ENCODE measurements at places on chromosomes 1 and 21. TPM values are rescaled to one million over a fixed set of nuclear protein-coding genes. Genes with fewer than 3 reads are reported as not detected.

The FLAD1 gene
- 27.2 TPM for total RNA-seq

The CFAP107 gene
- total RNA-seq: not detected

The NBPF12 gene
- 6.2 TPM for total RNA-seq

DNA sequence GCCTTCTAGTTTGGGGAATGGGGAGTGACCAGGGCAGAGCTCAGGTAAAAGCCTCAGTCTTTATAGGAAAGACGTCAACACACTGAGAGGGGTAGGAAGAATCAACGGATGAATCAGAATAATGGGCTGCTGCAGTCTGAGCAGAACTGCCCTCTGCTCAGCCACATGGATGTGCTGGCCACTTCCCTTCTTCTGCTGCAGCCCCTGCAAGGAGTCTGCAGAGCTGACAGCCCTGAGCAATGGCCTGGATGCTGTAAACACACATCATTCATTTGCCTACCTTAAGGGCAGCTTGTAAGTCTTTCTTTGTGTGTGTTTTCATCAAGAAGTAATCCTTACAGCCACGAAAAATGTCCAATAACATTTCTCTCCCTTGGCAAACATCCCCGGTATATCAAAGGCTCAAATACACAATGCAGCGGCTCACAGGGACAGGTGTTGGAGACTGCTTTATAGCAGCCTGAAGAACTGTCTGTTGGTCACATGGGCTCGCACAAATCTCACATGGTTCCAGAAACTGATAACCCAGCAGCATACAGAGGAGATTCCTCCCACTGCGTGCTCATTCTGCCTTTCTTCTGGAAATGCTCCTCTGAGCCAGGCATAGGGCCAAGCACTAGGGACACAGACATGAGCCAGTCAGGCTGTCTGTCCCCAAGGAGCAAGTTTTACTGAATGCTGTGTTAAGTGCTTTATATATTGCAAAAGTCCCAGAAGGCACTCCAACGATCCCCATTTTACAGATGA lies 110.1 kb downstream of the HMGB4 start:
- no peaks in the 10 kb centered on the region for H3K4me1 ChIP-seq
- DNase-seq: no peak
- H3K27me3 ChIP-seq: peaks cover 8% of the 10 kb centered on the region

GRCh38 chr1:109500941-109501381 lies 7.1 kb downstream of the CYB561D1 start:
- no peak overlapping the region for H3K4me3 ChIP-seq
- no peaks in the 10 kb centered on the region for H3K36me3 ChIP-seq
- peaks cover 91% of the 10 kb centered on the region for H3K4me1 ChIP-seq
- no peaks in the 10 kb centered on the region for H3K27me3 ChIP-seq
- H3K27ac ChIP-seq: peak overlapping the region; percentile 80

- peaks cover 10% of the 10 kb centered on the region for H3K27me3 ChIP-seq
- H3K4me3 ChIP-seq: no peak overlapping the region
- DNase-seq: no peak
- H3K27ac ChIP-seq: no peak overlapping the region
- no peaks in the 10 kb centered on the region for H3K4me1 ChIP-seq
Measured at GRCh38 chr1:4971666-4972065, 317.3 kb downstream of the AJAP1 start.

DNA sequence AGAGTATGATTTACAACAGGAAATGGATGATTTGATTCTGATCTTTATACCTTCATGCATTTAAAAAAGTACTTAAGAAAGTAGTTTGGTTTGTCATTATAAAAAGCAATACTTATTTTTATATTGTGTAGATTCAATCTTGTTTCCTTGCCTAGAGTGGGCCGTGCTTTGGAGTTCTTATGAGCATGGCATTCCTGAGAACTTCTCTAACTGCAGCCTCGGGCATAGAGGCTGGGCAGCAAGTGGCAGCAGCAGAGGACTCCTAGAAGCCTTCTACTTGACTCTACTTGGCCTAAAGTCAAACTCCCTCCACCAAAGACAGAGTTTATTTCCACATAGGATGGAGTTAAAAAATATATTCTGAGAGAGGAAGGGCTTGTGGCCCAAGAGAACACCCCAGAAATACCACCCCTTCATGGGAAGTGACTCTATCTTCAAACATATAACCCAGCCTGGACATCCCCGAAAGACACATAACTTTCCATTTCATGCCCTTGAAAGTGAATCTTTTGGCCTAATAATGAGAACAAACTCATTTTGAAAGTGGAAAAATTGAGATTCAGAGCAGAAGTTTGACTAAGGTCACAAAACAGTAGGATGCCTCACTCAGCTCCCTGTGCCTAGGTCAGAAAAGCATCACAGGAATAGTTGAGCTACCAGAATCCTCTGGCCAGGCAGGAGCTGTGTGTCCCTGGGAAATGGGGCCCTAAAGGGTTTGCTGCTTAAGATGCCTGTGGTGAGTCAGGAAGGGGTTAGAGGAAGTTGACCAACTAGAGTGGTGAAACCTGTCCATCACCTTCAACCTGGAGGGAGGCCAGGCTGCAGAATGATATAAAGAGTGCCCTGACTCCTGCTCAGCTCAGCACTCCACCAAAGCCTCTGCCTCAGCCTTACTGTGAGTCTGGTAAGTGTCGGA lies at the start of gene IVL:
Gene IVL (plus strand): TSS at position 861 of the 916 bp plus-strand sequence. CDS start 1,252 bp downstream, outside the sequence.
- H3K36me3 ChIP-seq: no peaks in the 10 kb centered on the region
- H3K27me3 ChIP-seq: peaks cover 38% of the 10 kb centered on the region
- DNase-seq: no peak
- H3K4me1 ChIP-seq: peaks cover 2% of the 10 kb centered on the region
- H3K27ac ChIP-seq: no peak within 1 kb of the TSS
- H3K4me3 ChIP-seq: no peak within 1 kb of the TSS

- no peaks in the 10 kb centered on the region for H3K27me3 ChIP-seq
- DNase-seq: no peak
- no peaks in the 10 kb centered on the region for H3K36me3 ChIP-seq
Measured at GRCh38 chr1:116036255-116036654, 59.9 kb downstream of the SLC22A15 start.

GRCh38 chr1:248625166-248625565 lies 9.7 kb downstream of the OR2T11 start:
- H3K27me3 ChIP-seq: no peaks in the 10 kb centered on the region
- H3K36me3 ChIP-seq: no peaks in the 10 kb centered on the region
- H3K4me3 ChIP-seq: no peak overlapping the region
- H3K4me1 ChIP-seq: no peaks in the 10 kb centered on the region
- no peak for DNase-seq
- H3K27ac ChIP-seq: no peak overlapping the region

GRCh38 chr1:231594123-231594522 lies 32.5 kb upstream of the DISC1 start:
- no peak overlapping the region for H3K27ac ChIP-seq
- H3K36me3 ChIP-seq: no peaks in the 10 kb centered on the region
- H3K27me3 ChIP-seq: no peaks in the 10 kb centered on the region
- H3K4me1 ChIP-seq: peaks cover 15% of the 10 kb centered on the region
- no peak for DNase-seq
